Central memory CD4-positive, alpha-beta T cell (primary cell): ENCODE measurements at places on chromosomes 6 and 20.

GRCh38 chr6:129895692-129896091 lies 34.6 kb upstream of the TMEM244 start:
- DNase-seq: no peak

- no peak for DNase-seq
Observed at GRCh38 chr6:19781269-19781668, 55.9 kb upstream of the ID4 start.

- DNase-seq: no peak
Observed at GRCh38 chr20:33744773-33745385, 13.1 kb downstream of the ZNF341 start.

GRCh38 chr20:60403105-60403741 lies 445.0 kb downstream of the CDH26 start:
- DNase-seq: no peak

DNA sequence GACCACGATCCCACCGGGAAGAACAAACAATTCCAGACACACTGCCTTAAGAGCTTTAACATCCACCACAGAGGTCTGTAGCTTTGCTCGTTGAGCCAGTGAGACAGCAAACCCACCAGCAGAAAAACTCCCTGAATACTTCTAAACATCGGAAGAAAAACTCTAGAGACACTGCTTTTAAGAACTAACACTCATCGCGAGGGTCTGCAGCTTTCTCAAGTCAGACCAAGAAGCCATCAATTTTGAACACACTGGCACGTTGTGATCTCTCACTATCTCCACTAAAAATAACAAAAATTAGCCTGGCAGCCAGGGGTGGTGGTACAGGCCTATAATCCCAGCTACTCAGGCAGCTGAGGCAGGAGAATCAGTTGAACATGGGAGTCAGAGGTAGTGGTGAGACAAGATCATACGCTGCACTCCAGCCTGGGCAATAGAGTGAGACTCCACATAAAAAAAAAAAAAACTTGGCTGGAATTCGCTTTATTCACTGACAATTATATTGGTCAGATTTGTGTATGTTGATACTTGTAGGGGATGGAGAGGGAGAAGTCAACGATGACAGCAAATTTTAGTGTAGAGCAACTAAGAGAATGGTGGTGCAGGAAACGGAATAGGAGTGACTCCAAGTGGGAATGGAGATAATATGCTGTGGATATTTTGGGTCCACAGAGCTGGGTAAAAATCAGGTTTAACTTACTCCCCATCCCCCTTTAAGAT lies 860 bp upstream of the TMEM14C start:
- DNase-seq: no peak

DNA sequence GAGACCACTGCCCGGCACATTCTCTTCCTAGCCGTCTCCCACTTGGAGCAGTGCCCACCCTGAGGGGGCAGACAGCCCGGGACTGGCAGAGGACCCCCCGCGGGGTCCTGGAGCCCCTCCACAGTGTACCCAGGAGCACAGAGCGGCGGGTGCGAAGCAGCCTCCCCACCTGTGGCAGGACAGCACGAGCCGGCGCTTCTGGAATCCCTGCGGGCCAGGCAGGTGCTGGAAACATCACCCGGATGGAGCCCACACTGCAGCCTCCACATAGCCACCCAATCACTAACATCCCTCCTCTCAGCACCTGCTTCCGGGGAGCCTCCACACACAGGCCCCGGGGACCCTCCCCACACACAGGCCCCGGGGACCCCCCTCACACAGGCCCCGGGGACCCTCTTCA lies 18.7 kb downstream of the GATA5 start:
- no peak for DNase-seq
